ENCODE measurements at places on chromosomes 11 and 22. TPM values are rescaled to one million over a fixed set of nuclear protein-coding genes. Genes with fewer than 3 reads are reported as not detected.

DNA sequence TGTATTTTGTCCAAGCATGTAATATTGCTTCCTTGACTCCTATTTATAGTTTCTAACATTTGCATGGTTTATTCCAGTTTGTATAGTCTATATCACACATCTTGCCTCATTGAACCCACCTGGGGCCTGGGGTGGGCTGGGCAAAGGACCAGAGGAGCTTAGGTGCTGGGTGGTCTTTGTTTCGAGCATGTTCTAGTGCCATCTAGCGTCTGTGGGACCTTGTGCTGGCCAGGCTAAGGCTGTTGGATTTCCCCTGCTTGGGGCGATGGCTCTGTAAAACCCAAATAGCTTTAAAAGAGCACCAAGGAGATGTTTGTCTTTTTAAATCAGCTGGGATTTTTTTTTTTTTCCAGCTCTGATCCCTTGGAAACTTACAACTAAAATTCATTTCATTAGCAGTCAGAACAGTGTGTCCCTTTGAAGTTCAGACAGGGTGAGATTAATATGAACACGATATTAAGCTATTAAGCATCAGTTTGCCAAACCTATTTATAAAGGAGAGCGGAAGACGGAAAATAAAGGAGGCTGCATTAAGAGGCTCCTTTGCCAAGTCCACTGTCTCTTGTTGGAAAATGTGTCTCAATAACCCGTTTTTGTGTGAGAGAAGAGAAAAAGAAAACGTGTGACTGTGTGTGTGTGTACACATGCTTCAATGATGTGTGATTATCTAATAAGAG lies 157.4 kb downstream of the COMMD9 start:
- no peak for DNase-seq

- no peak for DNase-seq
These were observed 171.3 kb downstream of the GRIK4 start for GRCh38 chr11:120682866-120683265.

The OTOG gene
- total RNA-seq, result not detected

DNA sequence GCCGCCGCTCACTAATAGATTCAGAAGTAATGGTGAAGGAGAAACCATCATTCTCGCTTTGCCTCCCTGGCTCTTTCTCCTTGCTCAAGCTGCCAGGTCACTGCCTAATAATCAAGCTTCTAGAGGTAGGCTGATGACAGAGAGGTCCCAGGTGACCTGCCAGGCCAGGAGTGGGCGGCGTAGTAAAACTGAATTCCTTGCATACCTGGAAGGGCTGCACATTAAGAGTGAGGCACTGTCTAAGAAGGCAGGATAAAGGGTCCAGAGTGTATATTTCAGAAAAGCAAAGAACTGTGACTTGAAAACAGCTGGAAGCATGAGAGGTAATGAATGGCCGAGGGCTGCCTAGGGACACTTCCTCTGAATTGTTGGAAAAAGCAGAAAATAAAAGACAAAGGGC lies 4.1 kb downstream of the SYT13 start:
- DNase-seq, result no peak

The NAV2 gene
- 6.5 TPM for total RNA-seq

- no peak for DNase-seq
These were observed 237.6 kb upstream of the CCDC179 start for GRCh38 chr11:23097891-23098290.

GRCh38 chr11:116244889-116245288 lies 527.9 kb downstream of the BUD13 start:
- no peak for DNase-seq

The TRIOBP gene
- total RNA-seq, result 151 TPM

- no peak for DNase-seq
These were observed 2.6 kb downstream of the CNTF start for GRCh38 chr11:58625086-58625485.

GRCh38 chr22:17035246-17035645 lies 27.2 kb upstream of the GAB4 start:
- DNase-seq, result no peak

The LDHAL6A gene
- total RNA-seq, result not detected

The GAS2L1 gene
- total RNA-seq, result 35.4 TPM

DNA sequence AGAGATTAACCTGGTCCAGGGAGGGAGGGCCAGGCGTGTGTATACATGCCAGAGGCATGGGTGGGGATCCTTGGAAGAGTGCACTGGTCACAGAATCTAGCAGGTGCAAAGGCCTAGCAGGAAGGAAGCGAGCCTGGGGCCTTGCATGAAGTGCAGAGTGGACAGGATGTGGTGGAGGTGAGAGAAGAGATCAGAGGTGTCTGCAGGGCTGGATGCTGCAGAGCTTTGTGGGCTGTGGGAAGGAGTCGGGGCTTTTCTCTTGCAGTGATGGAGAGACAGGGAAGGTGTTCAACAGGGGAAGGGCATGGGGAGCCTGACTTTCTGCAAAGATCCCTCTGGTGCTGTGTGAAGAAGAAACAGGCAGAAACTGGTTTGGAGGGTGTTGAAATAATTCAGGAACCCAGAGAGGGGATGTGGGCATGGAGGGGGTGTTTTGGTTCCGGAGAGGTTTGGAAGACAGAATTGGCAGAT lies 2.5 kb upstream of the TPST2 start:
- DNase-seq, result peak; percentile 87

The MMP8 gene
- total RNA-seq, result 2.2 TPM

The GSTP1 gene
- 260 TPM for total RNA-seq

The OR2AG2 gene
- total RNA-seq, result not detected

GRCh38 chr22:32528984-32529982 lies 54.7 kb downstream of the FBXO7 start:
- DNase-seq, result peak; percentile 89

DNA sequence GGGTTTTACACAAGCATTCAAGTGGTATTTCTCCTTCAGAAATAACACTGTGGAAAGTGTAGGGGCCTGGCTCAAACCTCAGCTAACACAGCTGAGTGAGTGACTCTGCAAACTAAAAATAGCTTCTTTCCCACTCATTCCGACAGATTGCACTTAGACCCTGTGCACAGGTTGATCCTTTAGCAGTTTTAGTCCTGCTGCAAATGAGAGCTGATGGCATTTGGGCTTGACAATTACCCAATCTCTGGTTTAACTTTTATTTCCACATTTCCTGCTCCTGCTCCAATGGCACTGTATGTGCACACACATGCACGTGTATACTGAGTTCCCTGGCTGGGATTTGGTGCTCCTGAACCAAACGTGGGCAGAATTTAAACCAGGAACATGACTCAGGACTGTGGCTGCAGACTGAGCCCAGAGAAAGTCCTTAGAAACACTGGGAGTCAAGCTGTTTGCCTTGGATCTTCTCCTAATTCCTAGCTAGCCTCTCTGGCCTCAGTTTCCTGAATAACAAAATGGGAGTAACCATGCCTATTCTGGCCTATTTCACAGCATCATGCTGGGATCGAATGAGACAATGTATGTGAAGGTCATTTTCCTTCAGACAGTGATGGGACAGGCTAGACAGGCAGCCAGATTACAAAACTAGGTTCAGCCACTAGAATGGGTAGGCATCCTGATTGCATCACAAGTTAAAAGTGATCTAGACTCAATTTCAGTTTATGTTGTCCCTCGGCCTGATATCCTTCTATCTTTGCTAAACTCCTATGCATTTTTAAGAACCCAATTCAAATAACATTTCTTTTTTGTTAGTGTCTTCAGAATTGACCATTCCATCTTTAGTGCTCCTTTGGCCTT lies 58.2 kb downstream of the SERGEF start:
- DNase-seq, result no peak

GRCh38 chr11:69380451-69380901 lies 86.5 kb downstream of the MYEOV start:
- DNase-seq, result peak; percentile 52

The PATE2 gene
- total RNA-seq, result not detected

The HORMAD2 gene
- not detected for total RNA-seq

DNA sequence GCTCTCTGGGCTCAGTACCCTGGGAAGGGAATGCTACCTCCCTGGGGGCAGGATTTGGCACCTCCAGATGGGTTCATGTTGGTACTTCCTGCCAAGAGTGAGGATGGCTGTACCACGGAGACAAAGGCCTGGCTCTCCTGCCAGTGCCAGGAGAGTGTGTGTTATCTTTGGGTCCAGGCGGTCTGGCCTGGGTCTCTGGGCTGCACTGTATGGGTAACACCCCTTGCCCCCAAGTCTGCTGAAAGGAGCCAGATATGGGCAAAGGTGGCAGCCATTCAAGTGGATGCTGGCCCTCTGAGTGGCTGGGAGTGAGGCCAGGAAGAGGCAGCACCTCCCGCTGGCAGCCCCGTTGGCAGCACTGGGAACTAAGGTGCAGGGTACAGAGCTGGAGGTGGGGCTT lies 91.5 kb downstream of the NECTIN1 start:
- DNase-seq, result no peak

DNA sequence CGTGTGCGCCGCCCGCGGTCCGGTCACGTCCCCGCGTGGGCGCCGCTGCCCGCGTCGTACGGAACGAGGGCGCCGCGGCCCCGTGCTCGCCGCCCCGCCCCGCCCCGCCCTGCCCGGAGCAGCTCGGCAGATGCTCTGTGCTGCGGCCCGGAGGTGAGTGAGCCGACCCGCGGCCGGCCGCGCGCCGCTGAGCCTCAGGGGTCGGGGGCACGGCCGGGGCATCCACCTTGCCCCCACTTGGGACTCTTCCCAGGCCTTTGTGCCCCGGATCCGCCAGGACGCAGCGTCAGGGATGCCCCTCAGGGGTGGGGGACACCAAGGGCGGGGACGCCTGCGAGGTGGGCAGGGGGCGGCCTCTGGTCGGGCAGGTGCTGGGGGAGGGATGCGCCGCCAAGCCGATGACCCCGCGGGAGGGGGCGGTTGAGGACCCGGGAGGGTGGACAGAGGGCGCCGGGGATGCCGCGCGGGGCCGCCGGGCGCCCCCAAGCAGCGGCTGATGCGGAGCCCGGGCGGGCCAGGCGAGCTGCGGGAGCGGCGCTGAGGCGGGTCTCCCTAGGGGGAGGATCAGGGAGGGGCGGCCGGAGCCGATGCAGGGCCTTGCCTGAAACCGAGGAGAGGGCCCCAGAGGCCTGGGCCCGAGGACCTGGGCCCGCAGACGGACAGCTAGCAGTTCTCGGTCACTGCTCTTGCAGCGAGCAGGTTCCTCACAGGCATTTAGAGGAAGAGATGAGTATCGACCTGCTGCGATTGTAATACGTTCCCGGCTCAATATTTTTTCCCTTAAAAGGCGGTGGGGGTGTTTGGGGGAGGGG lies at the start of gene GNAZ:
TSS of gene GNAZ (plus strand) at position 102 of the 812 bp plus-strand sequence. CDS start 25,177 bp downstream, outside the sequence.
- DNase-seq, result peak; percentile 88

DNA sequence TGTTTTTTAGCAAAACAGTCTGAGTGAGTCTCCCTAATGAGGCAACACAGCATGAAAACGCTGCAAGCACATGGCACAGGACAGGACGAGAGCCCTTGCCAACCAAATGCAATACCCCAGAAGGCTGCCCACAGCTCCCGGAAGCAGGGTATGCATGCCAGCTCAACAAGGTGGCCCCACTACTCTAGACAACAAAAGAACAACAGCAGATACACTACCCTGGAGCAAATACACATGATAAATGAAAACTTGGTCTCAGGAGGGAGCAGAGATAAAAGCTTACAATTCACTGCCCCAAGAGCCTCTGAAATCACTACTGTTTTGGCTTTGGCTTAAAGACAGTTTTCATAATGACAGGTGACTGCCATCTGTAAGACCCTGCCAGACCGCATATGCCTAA lies 785.4 kb upstream of the API5 start:
- DNase-seq, result no peak

The TUB gene
- total RNA-seq, result 1.8 TPM

DNA sequence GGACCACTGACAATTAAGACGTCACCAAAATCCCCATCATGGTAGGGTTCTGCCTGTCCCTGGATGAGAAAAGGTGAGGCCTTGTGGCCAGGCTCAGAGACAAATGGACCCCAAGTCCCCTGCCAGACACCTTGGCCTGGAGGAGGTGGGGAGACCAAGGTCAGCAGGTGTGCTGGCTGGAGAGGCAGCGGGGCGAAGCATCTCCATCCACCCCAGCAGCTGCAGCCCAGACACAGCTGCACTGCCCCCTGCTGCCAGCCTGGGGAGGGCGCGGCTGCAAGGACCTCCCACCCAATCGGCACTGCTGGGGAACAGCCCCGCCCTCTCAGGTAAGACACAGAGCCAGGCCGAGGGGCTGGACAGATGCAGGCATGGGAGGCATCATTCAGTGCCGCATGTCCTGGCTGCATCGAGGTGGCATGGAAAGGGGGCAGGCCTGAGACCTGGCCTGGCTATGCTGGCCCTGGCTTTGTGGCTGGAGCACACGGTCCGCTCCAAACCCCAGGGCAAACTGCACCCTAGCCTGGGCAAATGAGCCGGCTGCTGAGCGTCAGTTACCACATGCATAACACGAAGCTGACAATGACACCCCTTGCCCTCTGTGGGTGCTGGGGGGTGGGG lies 12.2 kb upstream of the MFNG start:
- DNase-seq, result peak; percentile 87

DNA sequence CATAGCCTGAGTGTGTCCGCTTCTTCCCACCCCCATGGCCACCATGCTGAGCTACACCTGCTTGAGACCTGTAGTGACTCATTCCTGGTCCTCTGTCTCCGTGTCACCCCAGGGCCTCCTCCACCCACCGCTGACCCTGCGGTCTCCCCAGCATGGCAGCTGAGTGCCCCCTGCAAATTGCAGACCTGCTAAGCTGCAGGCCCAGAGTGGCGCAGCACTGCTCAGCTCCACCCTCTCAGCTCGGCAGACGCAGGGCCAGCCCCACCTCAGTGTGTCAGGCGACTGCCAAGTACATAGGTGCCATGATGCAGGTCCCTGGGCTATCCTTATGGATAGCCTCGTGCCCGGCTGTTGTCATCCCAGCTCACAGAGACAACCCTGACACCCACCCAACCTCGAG lies 13.1 kb downstream of the MS4A15 start:
- DNase-seq, result peak; percentile 54

DNA sequence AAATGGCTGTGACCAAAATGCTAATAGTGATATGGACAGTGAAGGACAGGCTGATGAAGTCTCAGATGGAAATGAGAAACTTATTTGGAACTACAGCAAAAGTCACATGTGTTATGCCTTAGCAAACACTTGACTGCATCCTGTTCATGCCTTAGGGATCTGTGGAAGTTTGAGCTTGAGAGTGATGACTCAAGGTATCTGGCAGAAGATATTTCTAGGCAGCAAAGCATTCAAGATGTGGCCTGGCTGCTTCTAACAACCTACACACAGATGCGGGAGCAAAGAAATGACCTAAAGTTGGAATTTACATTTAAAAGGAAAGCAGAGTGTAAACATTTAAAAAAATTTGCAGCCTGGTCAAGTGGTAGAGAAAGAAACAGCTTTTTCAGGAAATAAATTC lies 28.1 kb upstream of the CD81 start:
- DNase-seq, result no peak

GRCh38 chr11:119338318-119338890 lies 2.3 kb downstream of the C1QTNF5 start:
- peak; percentile 88 for DNase-seq

GRCh38 chr22:19461506-19461905 lies 14.0 kb upstream of the C22orf39 start:
- no peak for DNase-seq
